ENCODE measurements at places on chromosomes 2 and 18.

- DNase-seq = no peak
These were observed 67.0 kb downstream of the PMS1 start for GRCh38 chr2:189851174-189851826.

- no peak for DNase-seq
These were observed 334.7 kb upstream of the ZEB2 start for GRCh38 chr2:144854596-144854995.

DNA sequence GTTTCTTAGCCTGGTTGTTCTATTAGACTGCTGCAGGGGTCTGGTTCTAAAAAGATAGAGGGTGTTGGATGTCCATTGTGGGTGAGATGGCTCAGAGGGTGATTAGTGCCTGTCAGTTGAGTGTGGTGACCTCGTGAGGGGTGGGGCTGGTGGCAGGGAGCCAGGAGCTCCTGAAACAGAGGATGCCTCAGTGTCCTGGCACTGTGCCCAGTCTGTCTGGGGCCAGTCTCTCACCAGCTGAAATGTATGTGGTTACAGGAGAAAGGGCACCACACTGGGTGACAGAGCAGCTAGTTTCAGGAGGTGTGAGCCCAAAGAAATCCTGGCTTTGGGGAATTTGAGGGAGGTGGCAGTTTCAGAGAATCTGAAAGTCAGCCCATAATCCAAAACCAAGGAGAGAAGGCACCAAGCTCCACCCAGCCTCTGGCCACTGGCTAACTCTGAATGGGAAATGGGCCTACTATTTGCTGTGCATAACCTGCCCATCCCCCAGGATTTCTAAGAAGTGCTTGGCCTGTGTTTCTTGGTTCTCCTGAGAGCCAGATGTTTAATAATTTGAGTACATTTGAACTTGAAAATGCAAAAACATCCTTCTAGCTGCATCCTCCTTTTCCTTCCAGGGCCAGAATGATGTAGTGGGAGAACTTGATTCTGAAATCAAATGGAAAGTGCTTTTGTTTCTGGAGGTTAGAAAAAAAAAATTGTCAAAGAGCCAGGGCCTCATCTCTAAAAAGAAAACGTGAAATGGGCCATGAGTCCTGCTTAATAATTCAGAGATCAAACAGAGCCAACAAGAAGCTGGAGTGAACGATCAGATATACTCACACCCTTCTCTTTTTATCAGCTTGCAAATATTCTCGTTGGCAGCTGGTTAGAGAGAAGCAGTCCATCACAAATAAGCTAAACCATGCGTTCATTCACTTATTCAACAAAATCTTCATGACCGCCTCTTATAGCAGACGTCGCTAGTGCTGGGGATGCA is 92.3 kb downstream of the B3GNT2 start:
- peak; percentile 77 for DNase-seq

- DNase-seq = no peak
These were observed 25.5 kb upstream of the SLC8A1 start for GRCh38 chr2:40477361-40477760.

DNA sequence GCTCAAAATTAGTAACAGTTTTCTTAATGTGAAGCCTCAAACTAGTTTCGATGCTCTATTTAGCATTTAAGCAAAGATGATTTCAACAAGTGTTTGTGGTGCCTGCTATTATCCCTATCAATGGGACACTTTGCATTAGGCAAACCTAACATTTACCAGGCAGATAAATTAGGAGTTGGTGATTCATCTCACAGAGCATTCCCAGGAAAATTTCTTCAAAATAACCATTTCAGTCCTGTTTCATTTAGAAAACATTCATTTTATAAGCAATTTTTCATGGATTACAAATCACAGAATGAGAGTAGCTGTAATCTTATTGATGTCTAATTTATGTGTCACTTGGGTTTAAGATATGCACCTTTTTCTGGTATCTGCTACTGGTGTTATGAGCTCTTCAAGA is 62.7 kb downstream of the CLHC1 start:
- no peak for DNase-seq
